ENCODE measurements at places on chromosomes 11 and 22. TPM values are rescaled to one million over a fixed set of nuclear protein-coding genes. Genes with fewer than 3 reads are reported as not detected.

GRCh38 chr11:124618863-124619262 is 3.8 kb upstream of the TBRG1 start:
- H3K4me1 ChIP-seq, result peaks cover 14% of the 10 kb centered on the region
- no peak for DNase-seq
- H3K27me3 ChIP-seq, result peaks cover 26% of the 10 kb centered on the region
- H3K4me3 ChIP-seq, result no peak overlapping the region
- H3K36me3 ChIP-seq, result no peaks in the 10 kb centered on the region

The MS4A6A gene
- polyA plus RNA-seq, result 25.6 TPM

The PHOX2A gene
- polyA plus RNA-seq, result not detected

The TSKU gene
- polyA plus RNA-seq, result 6.6 TPM

DNA sequence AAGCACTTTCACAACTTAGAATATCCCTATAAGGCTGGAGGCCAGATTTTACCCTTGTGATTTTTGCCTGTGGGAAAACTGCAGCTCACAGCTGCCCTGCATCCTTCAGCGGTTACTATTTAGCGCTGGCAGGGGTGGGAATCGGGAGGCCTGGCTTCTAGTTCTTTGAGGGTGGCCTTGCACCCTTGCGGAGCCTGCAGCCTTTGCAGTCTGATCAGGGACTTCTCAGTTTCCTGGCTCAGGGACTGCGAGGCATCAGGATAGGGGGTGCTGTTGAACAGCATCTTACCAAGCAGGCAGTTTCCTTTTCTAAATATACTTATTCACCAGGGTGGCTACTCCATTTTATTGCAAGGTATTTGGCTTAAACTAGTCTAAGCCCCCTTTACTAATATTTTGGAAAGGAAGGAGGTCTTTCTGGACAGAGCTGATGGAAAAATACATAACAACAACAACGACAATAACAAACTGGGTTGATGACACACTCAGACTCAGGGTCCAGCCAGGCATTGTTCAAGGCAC is 2.9 kb upstream of the APOA1 start:
- peaks cover 21% of the 10 kb centered on the region for H3K36me3 ChIP-seq
- H3K27ac ChIP-seq, result no peak overlapping the region
- H3K27me3 ChIP-seq, result no peaks in the 10 kb centered on the region
- peaks cover 54% of the 10 kb centered on the region for H3K4me1 ChIP-seq

GRCh38 chr11:35390737-35391682 is 28.3 kb downstream of the SLC1A2 start:
- DNase-seq, result no peak
- H3K27me3 ChIP-seq, result no peaks in the 10 kb centered on the region
- no peaks in the 10 kb centered on the region for H3K4me1 ChIP-seq
- no peaks in the 10 kb centered on the region for H3K36me3 ChIP-seq
- H3K27ac ChIP-seq, result no peak overlapping the region
- H3K4me3 ChIP-seq, result no peak overlapping the region

- no peak overlapping the region for H3K4me3 ChIP-seq
- peaks cover 25% of the 10 kb centered on the region for H3K4me1 ChIP-seq
- H3K36me3 ChIP-seq, result no peaks in the 10 kb centered on the region
- H3K27ac ChIP-seq, result no peak overlapping the region
Observed at GRCh38 chr11:11349106-11349825, 3.8 kb downstream of the CSNK2A3 start.

DNA sequence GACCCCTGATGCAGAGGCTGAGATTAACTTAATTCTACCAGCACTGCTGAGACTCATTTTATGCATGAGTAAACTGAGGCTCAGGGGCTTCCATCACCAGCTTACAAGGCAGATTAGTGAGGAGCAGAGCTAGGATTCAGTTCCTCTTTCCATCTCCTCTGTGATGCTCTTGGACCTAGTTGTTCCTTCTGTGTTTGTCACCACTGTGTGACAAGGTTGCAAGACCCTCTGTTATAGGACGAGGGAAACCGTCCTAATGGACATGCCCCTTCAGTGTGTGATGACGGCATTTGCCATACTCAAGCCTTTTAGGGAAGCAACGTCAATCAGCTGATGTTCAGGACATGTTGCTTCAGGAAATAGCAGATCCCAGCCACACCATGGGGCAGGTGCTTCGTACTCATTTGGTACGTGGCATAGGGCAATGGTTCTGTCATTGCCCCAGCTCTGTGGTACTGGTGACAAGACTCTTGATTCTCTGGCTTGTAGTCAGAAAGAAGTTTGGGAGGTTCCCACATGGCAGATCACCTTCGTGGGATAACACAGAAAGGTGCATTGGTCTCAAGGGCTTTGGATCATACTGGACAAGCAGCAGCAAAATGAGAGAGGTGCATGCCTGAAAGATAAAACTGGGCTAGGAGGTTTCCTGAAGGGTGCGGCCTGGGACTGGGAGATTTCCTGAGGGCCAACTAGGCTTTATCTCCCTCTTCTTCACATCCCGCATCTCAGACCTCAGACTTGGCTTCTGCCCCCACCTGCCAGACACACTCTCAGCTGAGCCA is 23.9 kb upstream of the CD44 start:
- no peak overlapping the region for H3K4me3 ChIP-seq
- no peak overlapping the region for H3K27ac ChIP-seq
- no peaks in the 10 kb centered on the region for H3K36me3 ChIP-seq
- DNase-seq, result no peak
- H3K4me1 ChIP-seq, result peaks cover 10% of the 10 kb centered on the region

The A4GALT gene
- polyA plus RNA-seq, result 167 TPM

- no peak for DNase-seq
- H3K4me1 ChIP-seq, result no peaks in the 10 kb centered on the region
- H3K4me3 ChIP-seq, result no peak overlapping the region
- H3K27ac ChIP-seq, result no peak overlapping the region
- no peaks in the 10 kb centered on the region for H3K36me3 ChIP-seq
Observed at GRCh38 chr11:87444993-87445392, 407.3 kb downstream of the TMEM135 start.

DNA sequence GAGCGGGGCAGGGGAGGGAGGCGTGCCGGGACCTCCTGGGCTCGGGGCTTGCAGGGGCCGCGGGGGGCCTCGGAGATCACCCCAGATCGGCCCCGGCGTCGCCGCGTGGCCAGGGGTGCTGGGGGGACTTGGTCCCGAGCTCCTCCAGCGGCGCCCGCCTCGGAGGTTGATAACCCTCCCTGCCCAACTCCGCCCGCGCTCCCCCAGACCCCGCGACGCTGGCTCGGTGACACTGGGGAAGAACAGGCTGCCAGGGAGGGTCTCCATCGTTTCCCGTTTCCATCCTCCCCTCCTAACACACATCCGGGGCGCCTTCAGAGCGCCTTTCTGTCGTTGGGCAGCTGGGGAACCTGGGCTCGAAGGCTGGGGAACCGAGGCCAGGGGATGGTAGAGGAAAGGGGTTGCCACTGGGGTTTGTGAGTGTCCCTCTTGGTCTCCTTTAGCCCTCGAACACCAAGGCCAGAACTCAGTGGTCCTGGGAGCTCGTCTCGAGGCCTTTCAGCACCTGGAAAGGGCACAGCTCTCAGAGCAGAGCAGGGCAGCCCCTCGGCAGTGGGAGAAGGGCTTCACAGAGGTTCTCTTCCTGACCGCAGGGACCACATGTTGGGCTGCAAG is 431 bp downstream of the SLC37A2 start:
- no peak for DNase-seq
- peaks cover 47% of the 10 kb centered on the region for H3K27me3 ChIP-seq
- H3K27ac ChIP-seq, result peak overlapping the region; percentile 57
- H3K36me3 ChIP-seq, result no peaks in the 10 kb centered on the region
- H3K4me3 ChIP-seq, result peak overlapping the region; percentile 80
- peaks cover 11% of the 10 kb centered on the region for H3K4me1 ChIP-seq

GRCh38 chr22:45980268-45980570 is 3.3 kb upstream of the WNT7B start:
- no peak for DNase-seq
- no peaks in the 10 kb centered on the region for H3K36me3 ChIP-seq
- H3K27ac ChIP-seq, result no peak overlapping the region
- peaks cover 35% of the 10 kb centered on the region for H3K27me3 ChIP-seq

GRCh38 chr22:33012833-33013450 is 45.2 kb downstream of the SYN3 start:
- no peaks in the 10 kb centered on the region for H3K4me1 ChIP-seq
- no peaks in the 10 kb centered on the region for H3K36me3 ChIP-seq
- no peaks in the 10 kb centered on the region for H3K27me3 ChIP-seq

DNA sequence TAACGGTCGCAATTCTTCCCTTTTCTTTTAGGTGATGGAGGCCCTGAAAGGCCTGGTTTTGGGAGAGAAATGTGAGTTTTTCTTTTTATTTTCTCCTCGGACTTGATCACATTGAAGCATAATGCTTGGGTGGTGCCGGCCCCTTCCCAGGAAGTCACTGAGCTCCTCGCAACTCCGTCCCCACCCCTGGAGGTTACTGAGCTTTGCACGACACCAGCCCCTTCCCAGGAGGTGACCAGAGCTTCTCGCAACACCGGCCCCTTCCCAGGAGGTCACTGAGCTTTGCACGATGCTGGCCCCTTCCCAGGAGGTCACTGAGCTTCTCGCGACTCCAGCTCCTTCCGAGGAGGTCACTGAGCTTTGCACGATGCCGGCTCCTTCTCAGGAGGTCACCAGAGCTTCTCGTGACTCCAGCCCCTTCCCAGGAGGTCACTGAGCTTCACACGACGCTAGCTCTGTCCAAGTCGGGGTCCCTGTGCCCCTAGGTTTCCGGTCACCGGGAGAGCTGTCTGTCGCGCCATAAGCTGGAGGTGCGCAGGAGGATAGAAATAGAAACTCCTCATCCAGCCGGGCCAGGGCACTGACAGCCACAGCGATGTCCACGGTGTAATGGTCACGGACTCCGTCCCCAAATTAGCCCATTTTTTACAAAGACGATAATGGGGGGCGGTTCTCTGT is 586.4 kb downstream of the BRD1 start:
- H3K27ac ChIP-seq, result no peak overlapping the region
- H3K4me3 ChIP-seq, result no peak overlapping the region
- no peaks in the 10 kb centered on the region for H3K27me3 ChIP-seq

The APOA1 gene
- 398 TPM for polyA plus RNA-seq

DNA sequence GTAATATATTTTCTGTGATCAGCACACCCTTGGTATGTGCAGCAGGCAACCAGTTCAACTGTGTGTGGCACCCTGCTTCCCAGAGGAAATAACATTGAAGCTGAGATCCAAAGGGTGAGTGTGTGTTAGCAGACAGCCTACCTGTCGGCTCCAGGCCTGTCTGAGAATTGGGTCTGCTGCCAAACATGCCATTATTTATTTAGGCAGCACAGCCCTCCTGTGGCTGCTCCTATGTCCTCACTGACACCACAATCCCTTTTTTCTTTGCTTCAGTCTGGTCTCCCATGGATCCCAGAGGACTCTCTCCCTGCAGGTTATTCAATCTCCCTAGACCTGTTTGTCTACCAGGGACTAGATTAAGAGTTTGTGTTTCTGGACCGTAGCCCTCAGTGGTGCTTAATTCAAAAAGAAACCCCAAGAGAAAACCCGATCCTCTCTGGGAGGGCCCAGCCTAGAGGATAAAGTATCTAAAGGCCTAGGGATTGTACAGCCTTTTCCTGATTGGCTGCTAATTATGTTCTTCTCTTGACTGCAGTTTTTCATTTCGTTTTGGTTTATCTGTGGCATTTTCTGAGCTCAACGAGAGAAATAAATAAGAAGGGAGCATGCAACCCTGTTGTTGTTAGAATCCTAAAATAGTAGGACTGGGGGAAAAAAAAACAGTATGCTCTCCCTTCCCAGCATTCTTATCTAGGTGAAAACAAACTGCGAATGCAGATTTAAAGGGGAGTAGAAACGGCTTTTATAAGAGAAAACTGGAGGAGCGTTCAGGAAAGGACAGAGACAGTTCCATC is 24.1 kb downstream of the KCNE3 start:
- no peaks in the 10 kb centered on the region for H3K27me3 ChIP-seq
- no peak overlapping the region for H3K4me3 ChIP-seq
- DNase-seq, result no peak
- no peak overlapping the region for H3K27ac ChIP-seq
- H3K36me3 ChIP-seq, result no peaks in the 10 kb centered on the region

The CARD10 gene
- 14.8 TPM for polyA plus RNA-seq

- no peaks in the 10 kb centered on the region for H3K27me3 ChIP-seq
- no peak for DNase-seq
- peak overlapping the region; percentile 19 for H3K27ac ChIP-seq
- H3K4me1 ChIP-seq, result peaks cover 4% of the 10 kb centered on the region
- H3K4me3 ChIP-seq, result no peak overlapping the region
Observed at GRCh38 chr22:33325232-33326004, 267.2 kb upstream of the SYN3 start.

- H3K4me3 ChIP-seq, result no peak overlapping the region
- no peaks in the 10 kb centered on the region for H3K36me3 ChIP-seq
- DNase-seq, result no peak
- H3K27ac ChIP-seq, result no peak overlapping the region
- no peaks in the 10 kb centered on the region for H3K27me3 ChIP-seq
Observed at GRCh38 chr11:120655589-120655988, 144.0 kb downstream of the GRIK4 start.

- DNase-seq, result no peak
- H3K27me3 ChIP-seq, result peaks cover 28% of the 10 kb centered on the region
- no peaks in the 10 kb centered on the region for H3K4me1 ChIP-seq
- H3K36me3 ChIP-seq, result no peaks in the 10 kb centered on the region
- no peak overlapping the region for H3K4me3 ChIP-seq
- no peak overlapping the region for H3K27ac ChIP-seq
Observed at GRCh38 chr11:99015634-99016454, 4.9 kb upstream of the CNTN5 start.

The OR5B21 gene
- not detected for polyA plus RNA-seq

GRCh38 chr11:9681583-9682372 is 17.9 kb downstream of the SWAP70 start:
- peaks cover 16% of the 10 kb centered on the region for H3K36me3 ChIP-seq
- H3K4me1 ChIP-seq, result peaks cover 2% of the 10 kb centered on the region
- no peak for DNase-seq
- no peaks in the 10 kb centered on the region for H3K27me3 ChIP-seq
- H3K4me3 ChIP-seq, result no peak overlapping the region

All from heart right ventricle (tissue), 16 donors.